Frontal cortex (tissue), 4 donors: ENCODE measurements at places on chromosomes 5 and 9.

- no peak for DNase-seq
Measured at GRCh38 chr5:33927685-33928084, 8.5 kb upstream of the RXFP3 start.

DNA sequence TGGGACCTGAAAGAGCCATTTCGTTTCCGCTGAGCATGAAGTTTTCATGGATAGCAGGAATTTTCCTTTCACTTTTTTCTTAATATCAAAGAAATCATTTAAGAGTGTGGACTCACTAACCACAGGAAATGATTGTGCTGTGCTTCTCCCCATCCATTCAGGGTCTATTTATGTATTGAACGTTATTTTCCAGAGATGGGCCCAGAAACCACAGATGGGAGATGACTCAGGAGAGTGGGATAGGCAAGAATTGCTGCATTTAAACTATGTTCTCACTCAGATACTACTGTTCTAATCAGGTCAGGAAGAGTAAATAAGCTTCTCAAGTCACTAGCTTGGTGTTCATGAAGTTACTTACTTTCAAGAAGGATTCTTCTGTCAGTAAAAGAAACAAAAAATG is 763.8 kb downstream of the DTWD2 start:
- DNase-seq, result no peak

DNA sequence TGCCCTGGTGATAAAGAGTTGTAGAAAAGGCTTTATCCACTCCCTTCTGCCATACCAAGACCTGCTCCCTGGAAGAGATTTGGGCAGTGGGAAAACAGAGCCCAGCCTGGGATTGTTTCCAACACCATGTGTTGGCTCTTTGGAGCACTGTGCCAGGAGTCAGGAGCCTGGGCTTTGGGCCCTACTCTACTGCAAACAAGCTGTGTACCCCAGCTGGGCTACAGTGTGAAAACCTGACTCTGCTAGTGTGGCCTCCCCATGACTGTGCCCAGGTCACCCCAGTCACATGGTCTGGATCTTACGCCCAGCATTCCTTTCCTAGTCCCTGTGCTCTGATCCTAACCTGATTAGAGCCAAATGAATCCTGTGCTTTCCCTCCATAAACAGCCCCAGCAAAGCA is 39.3 kb upstream of the SHB start:
- DNase-seq, result no peak

- DNase-seq, result no peak
Measured at GRCh38 chr5:126994485-126994884, 35.9 kb downstream of the MARCHF3 start.

GRCh38 chr5:115801152-115801551 is 15.3 kb downstream of the CDO1 start:
- no peak for DNase-seq

DNA sequence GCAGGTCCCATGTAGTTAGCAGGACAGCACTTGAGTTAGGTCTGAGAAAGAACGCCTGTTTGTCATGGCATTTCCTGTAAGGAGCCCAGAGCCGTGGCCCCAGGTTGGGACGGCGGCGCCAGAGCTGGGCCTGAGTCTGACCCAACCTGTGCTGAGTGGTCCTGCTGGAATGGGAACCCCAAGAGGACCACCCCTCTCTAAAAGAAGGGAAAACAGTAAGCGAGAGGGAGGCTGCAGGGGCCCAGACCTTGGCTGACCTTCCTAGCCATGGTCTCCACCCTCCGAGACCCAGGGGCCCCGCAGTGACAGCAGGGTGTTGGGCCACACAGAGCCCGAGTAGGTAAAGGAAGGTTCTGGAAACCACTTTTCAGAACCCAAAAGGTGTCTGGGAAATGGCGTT is 1.8 kb upstream of the LRRC14B start:
- no peak for DNase-seq

DNA sequence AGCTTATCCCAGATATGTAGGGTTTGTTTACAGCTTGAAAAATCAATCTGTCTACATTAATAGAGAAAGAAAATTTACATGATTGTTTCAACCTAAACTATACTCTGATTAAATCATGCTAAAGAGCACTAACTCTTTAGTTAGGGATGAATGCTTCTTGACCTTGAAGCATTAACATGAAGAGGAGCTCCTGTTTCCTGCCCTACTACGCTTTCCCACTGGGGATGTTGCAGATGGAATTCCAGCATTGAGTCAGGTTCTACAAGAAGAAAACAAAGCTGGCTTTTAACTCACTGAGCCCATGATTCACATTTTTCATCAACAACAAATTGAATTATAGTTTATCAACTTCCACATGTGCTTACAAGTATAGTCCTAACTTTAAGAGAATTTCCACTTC is 471.3 kb downstream of the TMEM232 start:
- no peak for DNase-seq

DNA sequence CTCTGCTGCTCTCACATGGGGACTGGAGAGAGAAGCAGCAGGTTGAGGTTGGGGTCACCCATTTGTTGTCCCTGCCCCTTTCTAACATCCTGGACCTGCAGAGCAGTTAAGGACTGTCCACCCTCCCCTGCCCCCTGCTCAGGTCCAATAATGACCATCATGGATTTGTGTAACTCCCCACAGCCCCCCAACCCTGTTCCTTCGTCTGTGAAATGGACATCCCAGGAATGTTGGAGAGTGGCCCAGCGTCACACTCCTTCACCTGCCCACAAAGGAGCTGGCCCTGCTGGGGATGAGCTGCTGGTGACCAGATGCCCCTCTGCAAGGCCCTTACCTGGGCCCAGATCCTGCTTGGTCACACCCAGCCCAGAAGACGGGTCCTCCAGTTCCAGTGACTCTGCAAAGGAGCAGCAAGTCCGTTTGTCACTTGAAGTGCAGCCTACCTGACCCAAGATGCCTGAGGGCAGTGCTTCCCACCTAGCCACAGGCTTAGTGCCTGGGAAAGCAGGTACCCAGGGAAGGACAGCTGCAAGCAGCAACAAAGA is 10.4 kb downstream of the CD74 start:
- DNase-seq, result no peak

GRCh38 chr5:14706615-14707021 is 42.1 kb downstream of the OTULIN start:
- no peak for DNase-seq

DNA sequence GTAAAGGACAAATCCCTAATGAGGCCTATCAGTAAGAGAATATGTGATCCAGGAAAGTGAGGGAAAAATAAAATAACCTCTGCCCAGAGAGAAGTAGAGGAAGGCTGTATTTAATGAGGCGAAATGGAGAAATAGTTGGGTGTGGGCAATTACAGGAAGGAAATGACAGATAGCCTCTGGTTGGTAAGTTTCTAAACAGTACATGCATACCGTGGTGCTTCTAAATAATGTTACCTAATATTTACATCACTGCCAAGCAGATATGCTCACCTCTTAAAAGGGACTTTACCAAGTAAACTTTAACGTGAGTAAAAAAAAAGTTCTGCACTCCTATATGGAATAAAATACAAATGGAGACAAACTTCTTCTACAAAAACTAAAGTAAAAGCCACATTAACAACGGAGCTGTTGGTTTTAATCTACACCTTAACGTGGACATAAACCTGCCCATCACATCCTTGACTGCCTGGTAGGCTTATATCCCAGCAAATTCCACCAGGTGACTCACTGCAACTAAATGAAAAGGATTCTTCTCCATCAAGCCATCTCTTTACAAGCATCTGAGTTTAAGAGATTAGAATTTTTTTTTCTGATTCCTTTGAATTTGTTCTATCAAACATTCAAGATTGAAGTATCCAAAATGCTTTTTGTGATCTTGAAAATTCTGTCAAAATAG is 12.4 kb downstream of the NFIL3 start:
- DNase-seq, result no peak

- no peak for DNase-seq
Measured at GRCh38 chr5:174503086-174503460, 221.3 kb upstream of the MSX2 start.

- DNase-seq, result no peak
Measured at GRCh38 chr5:151156507-151157420, 815 bp downstream of the ANXA6 start.

DNA sequence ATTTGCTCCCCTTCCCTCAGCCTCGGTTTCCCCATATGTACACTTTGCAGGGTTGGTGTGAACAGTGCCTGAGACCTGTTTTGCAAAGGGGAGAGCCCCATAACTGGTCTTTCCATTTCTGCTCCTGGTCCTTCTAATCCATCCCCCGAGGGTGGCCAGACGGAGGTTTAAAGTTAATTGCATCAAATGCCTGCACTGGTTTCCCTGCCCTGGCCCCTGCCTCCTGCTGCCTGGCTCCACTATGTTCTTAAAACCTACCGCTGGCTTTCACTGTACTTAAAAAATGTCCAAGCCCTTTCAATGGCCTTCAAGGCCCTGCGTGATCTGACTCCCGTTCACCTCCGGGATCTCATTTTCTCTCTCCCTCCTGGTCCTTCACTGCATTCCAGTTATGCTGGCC is 183.0 kb downstream of the RGS3 start:
- DNase-seq, result no peak

DNA sequence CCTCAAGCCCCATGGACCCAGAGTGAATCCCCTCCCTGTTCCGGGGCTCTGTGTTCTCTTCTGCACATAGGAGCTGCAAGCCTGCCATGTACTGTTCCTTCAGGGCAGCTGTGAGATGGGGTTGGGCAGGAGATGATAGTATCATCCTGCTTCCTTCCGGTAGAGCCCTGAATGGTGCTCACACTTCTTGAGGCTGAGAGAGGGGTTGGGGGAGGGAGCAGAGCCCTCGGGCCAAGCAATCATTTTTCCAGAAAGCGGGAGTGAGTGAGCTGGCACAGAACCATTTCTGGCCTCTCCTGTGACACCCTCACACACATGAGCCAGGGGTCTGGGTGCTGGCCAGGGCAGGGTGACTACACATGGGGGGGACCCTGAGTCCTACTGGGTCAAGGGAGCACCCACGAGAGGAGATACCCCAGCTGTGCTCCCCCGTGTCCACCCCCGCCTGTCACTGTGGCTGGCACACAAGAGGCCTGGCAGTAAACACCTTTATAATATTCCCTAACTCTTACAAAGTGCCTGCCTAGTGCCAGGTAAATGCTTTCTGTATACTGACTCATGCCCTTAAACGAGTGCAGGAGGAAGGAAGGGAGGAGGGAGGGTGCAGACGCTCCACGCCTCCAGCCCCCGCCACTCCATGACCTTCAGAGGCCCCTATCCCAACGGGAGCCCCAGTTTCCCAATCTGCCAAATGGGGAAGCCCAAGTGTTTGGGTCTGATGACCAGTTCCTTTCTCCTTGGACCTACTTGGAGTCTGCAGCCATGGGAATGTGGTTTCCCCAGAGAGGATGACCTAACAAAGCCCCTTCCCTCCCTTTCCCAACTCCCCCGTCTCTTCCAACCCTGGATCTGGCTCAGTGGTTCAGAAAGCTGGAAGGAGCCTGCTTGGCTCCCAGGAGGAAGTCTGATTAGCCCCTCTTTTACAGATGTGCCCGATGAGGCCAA is 15.5 kb downstream of the AKNA start:
- no peak for DNase-seq

- no peak for DNase-seq
Measured at GRCh38 chr9:106025453-106025852, 331.1 kb downstream of the TMEM38B start.

- DNase-seq, result no peak
Measured at GRCh38 chr9:78613006-78613405, 316.1 kb downstream of the PSAT1 start.

- DNase-seq, result no peak
Measured at GRCh38 chr5:19270153-19270552, 717.8 kb downstream of the CDH18 start.

- no peak for DNase-seq
Measured at GRCh38 chr5:150189728-150190502, at the start of gene SLC6A7. TSS of gene SLC6A7 (plus strand) at chr5:150190062. CDS start at chr5:150190328, 266 bp downstream.

- no peak for DNase-seq
Measured at GRCh38 chr5:83848941-83849340, 128.3 kb upstream of the HAPLN1 start.

DNA sequence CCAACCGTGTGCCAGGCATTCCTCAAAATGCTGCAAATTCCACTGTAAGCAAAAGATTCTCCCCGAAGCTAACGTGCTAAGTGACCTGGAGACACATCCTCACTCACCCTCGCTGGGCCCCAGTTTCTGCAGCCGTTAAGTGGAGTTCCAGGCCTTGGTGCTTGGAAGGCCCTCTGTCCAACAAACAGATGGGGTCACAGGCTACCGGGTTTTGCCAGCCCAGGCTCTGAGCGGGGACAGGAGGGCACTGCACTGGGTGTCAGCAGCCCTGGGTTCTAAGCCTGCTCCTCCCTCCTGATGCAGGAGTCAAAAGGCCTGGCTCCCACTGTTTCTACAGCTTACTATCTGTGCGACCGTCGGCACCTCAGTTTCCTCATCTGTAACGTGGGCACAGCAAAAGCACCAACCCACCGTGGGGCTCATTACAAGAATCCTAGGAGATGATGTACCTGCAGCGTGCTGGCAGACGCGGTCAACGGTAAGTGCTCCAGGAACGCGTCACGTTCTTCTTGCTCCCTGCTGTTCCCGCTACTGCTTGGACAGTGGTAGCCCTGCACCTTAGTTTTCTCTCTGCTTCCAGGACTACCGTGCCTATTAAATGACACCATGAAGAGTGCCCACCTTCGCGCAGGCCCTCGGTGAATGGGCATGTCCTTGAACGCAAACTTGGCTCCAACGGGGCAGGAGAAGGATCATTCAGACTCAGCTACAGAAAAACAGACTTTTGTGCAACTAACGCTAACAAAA is 84.8 kb downstream of the ADAMTS2 start:
- no peak for DNase-seq

- no peak for DNase-seq
Measured at GRCh38 chr5:152290181-152290580, 114.9 kb downstream of the NMUR2 start.

DNA sequence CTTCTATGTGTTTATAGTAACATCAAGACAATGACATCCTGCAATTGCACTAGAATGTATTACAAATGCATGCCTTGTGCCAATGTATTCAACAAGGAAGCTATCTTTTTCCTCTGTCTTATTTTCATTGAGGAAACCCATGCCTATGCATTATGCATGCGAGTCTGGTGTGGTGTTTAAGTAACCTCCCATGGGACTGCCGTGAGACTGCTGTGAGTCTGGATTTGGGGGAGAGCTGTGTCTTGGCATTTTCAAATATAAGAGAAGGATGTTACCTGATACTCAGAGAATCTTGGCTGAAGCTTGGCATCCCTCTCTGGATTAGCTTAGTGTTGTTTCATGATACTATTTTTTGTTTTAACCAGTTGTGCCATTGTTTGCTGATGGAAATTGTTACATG is 98.3 kb downstream of the F2RL2 start:
- DNase-seq, result no peak
